ENCODE measurements at places on chromosomes 2 and 18.

GRCh38 chr2:101516823-101517690, 42.1 kb upstream of the RFX8 start:
- DNase-seq = no peak

GRCh38 chr2:144333143-144333555, 186.8 kb downstream of the ZEB2 start:
- DNase-seq = no peak

- no peak for DNase-seq
These were observed 32.0 kb downstream of the SMCHD1 start for GRCh38 chr18:2687390-2688001.

DNA sequence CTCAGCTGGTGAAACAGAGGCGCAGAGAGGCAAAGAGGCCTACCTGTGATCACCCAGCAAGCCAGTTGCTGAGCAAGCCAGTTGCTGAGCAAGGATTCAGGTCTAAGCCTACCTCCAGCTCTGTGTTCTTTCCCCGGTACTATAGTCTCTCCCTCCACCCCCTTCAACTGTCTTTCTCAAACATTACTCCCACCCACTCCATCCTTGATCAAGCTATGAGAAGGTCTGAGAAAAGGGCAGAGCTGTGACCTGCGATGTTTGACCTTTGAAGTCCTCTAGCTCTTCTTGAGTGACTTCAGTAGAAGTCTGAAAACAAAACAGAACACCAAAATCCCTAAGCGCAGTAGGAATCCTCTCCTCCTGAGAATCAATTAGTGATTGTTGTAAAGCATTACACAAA, 665.2 kb upstream of the ID2 start:
- no peak for DNase-seq

DNA sequence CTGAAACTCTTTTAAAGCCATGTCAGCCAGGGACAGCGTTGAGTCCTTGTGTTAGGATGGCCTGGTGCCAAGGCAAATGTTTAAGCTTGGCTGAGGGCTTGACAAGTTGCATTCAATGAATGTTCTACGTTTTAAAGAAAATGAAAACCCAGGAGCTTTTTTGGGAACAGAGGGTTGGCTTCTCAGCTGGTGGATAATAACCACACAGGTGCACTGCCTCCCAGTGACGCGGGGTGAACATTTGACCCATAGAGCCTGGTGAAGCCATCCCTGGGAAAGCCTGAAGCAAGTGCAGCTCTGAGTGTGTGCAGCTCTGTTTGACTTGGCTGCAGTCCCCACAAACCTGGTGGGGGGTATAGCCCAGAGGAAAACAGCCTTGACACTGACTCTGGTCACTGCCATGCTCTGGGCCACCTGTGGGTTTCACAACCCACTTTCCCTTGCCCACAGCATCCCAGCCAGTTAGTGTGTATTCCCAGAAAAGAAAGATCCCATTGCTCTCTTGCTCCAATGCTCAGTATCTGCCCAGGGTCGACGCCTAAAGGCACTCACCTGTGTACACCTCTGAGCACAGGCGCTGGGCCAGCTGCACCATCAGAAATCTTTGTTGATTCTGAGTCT, 874.9 kb downstream of the RNF144A start:
- DNase-seq = peak; percentile 52

DNA sequence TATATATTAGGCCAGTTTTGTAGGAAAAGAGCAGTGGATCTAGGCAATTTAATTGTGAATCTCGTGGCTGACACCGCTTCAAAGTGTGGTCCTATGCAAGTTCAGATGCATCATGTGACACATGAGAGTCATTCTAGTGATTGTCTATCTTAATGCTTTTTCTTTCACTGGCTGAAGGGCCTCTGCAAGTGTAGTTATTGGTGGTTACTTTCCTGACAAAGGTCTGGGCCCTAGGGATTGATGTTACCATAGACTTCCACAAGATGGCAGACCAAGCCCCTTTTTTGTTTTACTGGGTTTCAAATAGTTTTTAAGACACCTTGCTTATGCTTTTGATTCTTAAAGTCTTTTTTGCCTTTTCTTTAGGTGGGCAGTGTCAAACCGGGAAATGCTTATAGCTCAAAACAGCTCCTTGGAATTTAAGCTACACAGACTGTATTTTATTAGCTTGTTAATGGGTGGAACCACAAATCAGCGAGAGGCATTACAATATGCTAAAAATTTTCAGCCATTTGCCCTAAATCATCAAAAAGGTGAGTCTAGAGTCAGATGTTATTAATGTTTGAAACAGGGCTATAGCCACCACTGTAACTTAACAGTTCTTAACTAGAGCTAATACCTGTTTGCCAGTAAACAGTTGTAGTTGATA, 25.9 kb downstream of the CD8A start:
- DNase-seq = no peak

GRCh38 chr18:48125724-48126123, 195.3 kb upstream of the SMAD2 start:
- no peak for DNase-seq

DNA sequence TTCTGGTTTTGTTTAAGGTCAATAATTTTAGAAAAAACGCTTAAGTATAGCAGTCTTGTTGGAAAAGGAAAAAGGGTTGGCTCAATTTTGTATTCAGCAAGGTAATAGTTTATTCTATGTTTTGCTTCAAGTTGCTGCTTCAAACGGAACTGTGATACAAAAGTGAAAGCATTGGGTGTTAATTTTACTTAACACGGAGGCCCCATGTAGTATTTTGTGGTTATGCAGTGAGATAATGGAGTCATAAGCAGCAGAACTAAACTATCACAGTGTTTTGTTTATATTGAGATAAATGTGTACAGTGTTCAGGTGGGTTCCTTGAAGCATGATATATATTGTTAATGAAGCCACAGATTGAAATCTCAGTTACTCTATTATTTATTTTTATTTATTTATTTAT, 67.0 kb upstream of the LYPD6B start:
- DNase-seq = no peak

- no peak for DNase-seq
These were observed 71.5 kb downstream of the OSBPL6 start for GRCh38 chr2:178265851-178266250.

DNA sequence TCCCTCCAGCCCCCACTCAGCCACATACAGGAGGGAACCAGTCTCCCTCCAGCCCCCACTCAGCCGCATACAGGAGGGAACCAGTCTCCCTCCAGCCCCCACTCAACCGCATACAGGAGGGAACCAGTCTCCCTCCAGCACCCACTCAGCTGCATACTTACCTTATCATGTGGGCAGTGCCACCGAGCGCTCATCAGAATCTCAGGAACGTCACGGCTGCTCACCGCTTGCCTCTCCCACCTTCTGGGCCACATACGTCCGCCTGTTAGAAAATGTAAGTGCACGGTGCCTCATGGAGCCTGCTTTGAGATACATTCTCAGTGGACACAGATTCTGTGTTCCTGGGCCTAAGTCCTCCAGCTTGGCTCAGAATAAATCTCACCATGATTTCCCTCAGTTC, 124.8 kb downstream of the PXDN start:
- no peak for DNase-seq

DNA sequence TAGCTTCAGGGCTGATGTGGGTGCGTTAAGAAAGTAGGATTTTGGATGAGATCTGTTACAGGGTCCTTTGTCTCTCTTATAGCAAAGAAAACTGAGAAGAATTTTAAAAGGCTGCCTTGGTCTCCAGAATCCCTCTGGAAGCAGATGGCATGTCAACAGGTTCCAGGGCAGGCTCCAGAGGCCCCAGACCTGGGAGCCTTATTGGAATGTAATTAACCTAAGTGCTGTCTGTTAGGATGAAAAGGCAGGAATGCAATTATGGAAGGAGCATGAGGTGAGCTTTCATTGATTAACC, 97.2 kb upstream of the PKDCC start:
- no peak for DNase-seq

GRCh38 chr2:27042985-27043634, 8.4 kb upstream of the AGBL5 start:
- no peak for DNase-seq

DNA sequence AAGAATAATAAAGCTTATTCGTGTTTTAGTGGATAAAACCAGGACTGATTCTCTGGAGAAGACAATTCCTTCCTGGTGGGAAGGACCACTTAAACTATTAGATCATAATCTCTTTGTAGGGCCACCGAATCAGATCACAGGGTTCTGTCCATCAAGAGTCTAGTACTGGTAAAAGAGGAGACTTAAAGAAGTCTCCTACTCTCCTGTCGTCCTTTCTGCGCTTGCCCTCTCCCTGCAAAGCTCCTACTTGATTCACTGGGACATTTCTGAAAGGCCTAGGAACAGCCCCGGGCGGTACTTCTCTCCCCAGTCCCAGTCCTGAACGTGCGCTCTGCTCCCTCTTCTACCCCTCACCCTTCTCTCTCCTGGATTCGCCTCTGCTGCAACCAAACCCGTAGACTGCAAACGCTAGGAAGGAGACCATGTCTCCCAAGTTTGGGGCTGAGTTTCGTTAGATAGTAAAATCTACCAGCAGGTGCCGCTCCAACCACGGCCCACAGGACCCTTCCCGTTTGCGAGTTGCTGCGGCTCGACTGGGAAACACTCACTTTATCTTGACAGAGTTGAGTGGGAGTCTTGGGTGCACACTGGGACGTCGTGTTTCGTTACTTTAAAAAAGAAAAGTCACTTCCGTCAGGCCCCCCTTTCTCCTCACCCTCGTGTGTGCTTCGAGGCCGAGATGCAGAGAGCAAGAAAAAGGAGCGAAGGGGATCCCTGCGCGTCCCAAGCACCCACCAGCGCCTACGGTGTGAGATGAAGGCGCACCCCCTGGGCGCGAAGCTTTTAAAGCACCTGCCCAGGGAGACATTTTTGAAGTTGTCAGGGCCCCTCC, 923 bp downstream of the FIGLA start:
- no peak for DNase-seq

DNA sequence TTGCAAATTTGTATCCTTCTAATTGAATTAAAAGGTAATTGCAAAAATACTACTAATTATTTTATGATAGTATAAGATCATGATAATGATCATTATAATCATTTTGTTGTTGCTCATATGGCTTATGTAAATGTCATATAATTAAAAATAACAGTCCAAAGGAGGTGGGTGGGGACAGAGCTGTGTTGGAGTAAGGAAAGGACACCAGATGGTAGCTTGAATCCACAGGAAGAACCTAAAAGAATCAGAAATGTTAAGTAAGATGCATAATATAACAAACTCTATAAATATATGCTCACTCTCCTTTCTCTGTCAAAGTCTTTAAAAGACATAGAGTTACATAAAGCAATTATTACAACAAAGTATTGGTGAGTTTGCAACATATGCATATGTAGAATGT, 650.7 kb upstream of the HS6ST1 start:
- no peak for DNase-seq

GRCh38 chr2:42328148-42328833, 32.7 kb downstream of the COX7A2L start:
- DNase-seq = no peak

GRCh38 chr2:96427169-96427568, 78.0 kb downstream of the NEURL3 start:
- DNase-seq = no peak

- DNase-seq = no peak
These were observed 1.4 kb downstream of the PHLPP1 start for GRCh38 chr18:62716619-62717168.

DNA sequence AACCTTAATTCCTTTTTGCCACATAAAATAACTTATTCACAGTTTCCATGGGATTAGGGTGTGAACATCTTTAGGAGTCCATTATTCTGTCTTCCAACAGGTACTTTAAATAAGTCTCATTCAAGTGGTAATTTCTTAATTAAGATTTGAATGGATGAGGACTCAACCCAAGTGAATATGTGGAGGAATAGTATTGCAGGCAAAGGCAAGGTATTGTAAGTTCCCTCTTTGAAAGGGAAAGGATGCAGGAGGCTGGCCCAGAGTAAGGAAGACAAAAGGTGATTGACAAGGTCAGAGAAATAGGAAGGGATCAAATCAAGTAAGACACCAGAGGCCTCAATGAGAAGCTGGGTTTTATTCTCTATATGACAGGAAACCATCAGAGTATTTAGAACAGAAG, 238.2 kb upstream of the RBMS1 start:
- no peak for DNase-seq

DNA sequence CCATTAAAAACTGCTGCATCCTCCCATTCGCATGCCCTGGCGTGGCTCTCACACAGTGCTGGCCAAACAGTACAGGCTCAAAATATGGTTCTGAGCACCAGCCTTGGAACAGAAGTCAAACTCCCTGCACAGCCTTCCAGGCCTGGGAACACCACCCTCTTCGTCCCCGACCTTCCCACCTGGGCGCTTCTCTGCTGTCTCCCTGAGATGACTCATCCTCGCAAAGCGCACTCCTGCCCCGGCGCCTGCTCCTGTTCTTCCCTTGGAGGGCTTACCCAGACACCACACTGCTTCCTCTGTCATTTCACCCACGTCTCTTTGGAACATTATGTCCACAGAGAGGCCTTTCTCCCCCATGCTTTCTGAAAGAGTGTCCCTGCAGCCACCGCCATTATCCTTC, 172.7 kb downstream of the L3MBTL4 start:
- DNase-seq = no peak

GRCh38 chr2:21332993-21333625, 209.3 kb downstream of the TDRD15 start:
- no peak for DNase-seq

DNA sequence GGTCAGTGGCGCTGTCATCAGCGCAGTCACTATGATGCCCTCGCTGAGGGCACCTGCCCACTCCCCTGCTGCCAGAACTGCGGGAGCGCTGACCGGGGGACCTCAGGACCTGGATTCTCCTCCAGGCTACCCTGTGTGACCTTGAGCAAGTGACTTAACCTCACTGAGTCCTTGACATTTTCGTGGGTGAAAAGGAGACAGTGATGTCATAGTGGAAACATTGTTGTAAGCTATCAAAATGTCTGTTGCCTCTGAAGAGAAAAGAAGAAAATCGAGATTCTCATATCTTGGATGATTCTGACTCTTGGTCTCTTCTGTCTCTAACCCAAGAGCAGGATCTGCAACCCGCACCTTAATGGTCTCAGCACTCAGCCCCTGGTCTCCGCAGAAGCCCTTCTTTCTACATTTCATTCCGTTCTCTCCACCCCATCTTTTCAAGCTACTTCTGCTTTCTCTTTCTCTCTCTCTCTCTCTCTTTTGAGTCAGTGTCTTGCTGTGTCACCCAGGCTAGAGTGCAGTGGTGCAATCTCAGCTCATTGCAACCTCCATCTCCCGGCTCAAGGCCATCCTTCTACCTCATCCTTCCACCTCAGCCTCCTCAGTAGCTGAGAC, 978 bp upstream of the TUBA4A start:
- DNase-seq = no peak

DNA sequence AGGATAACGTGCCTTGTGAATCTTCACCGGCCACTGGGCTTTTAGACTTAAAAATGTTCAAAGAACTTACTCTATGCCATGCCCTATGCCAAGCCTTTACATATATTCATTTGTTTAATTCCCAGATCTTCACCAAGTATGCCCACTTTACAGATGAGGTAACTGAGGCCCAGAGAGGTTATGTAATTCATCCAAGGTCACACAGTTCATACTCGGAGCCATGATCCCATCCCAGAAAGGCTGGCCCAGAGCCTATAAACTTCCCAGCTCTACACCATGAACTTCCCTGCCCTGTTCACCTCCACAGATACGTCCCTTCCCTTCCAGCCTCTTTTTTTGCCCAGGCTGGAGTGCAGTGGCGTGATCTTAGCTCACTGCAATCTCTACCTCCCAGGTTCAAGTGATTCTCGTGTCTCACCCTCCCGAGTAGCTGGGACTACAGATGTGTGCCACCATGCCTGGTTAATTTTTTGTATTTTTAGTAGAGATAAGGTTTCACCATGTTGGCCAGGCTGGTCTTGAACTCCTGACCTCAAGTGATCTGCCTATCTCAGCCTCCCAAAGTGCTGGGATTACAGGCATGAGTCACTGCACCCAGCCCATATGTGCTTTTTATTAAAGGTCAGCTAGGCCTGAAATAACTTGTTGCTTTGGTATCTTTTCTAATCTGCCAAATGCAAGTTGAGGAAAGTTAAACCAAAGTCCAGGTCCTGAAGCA, 44.1 kb downstream of the MTHFD2 start:
- DNase-seq = no peak
